NCI-H1436 (cell line): ENCODE measurements at places on chromosomes 11 and 22.

DNA sequence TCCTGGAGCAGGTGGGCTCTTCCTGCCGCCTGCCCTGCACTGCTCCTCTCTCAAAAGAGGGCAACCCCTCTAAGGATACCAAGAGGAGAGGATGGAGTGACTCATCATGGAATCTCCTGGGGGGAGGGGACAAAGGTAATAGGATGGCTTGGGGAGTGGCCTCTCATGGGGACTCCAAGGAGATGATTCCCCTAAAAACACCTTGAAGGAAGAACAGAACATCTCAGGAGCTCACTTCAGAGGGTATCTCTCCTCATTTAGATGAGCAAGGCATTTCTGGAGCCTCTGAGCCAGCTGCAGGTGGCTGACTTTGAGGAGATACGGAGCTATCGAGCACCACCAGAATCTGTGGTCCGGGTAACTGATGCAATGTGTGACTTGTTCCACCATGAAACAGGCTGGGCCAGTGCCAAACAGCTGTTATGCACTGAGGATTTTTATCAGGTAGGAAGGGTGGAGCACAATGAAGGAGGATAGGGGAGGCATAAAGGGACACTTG is 40.2 kb downstream of the RRP8 start:
- DNase-seq: no peak

DNA sequence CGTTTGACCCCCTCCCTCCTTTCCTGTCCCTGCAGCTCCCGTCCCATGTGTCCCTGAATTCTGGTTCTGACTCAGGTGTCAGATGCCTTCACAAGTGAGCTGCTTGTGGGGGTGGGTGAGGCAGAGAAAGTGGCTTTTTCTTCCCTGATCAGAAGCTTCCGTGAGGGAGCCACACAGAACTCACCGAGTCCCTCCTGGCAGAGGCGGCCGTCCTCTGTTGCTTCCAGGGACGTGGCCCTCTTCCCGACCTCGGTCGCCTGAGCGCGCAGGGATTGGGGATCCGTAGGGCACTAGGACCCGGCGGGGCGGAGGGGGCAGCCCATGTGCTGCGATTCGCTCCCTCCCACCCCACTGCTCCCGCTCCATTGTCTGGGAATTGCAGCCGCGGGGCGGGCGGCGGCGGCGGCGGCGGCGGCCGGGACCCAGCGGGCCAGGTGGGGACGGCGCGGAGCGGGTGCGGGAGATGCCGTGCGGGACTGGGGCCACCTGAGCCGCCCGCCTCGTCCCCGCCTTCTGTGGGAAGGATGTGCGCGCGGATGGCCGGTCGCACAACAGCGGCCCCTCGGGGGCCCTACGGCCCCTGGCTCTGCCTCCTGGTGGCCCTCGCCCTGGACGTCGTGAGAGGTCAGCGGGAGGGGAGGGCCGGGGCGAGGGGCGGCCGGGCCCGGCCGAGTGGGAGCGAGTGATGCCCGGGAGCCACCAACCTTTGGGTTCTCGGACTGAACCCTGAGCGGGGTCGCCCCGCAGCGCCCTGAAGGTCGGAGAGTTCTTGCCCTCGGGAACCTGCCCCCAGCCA is at the start of gene TMEM132A:
Gene TMEM132A (plus strand): TSS at position 351 of the 796 bp plus-strand sequence. CDS start 174 bp downstream, at position 525.
- peak; percentile 66 for DNase-seq

DNA sequence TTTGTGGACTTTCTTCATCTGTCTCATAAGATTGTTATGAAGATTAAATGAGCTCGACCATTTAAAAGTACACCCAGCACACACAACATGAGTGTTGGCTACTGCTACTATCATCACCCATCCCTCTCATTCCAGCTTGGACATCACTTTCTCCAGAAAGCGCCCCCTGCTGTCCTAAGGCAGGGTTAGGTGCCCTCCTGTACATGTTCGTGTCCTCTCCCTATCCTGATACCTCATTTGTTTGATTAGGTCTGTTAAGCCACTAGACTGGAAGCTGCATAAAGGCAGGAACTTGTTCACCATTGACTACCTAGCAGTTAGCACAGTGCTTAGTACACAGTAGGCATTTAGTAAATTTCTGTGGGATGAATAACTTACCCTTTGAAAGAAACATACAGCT is 85.5 kb downstream of the ENTHD1 start:
- DNase-seq: no peak

DNA sequence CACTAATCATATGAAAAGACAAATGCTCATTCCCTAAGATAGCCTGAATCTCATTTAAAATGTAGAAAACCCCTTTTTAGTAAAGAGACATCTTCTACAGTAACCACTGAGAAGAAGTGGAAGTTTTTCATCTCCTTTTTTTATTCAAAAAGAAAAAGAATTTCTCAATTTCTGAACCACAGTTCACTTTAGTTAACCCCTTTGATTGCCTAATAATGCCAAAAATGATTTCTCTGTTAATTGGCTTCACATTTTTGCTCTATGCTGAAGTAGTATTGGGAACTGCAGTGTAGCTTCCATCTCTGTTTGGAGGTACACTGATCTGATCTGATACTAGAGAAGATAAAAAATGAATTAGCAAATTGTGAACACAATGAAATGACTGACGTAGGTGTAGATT is 58.3 kb downstream of the CD44 start:
- DNase-seq: no peak

DNA sequence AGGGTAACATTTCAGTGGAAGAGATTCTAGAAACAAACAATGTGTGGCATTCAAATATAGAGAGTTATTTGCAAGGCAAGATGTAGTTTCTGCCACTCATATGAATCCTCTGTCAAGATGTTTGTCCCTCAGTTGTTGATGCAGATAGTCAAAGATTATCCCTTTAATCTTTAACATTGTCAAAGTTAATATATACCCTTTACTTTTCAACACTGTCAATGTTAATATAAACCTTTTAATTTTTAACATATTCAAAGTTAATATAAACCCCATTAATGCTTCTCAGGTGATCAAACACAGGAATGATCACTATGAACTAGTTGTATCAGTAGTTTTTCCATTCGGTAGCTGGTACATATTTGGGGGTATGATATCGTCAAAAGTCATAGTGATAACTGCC is 51.9 kb upstream of the PICALM start:
- no peak for DNase-seq

DNA sequence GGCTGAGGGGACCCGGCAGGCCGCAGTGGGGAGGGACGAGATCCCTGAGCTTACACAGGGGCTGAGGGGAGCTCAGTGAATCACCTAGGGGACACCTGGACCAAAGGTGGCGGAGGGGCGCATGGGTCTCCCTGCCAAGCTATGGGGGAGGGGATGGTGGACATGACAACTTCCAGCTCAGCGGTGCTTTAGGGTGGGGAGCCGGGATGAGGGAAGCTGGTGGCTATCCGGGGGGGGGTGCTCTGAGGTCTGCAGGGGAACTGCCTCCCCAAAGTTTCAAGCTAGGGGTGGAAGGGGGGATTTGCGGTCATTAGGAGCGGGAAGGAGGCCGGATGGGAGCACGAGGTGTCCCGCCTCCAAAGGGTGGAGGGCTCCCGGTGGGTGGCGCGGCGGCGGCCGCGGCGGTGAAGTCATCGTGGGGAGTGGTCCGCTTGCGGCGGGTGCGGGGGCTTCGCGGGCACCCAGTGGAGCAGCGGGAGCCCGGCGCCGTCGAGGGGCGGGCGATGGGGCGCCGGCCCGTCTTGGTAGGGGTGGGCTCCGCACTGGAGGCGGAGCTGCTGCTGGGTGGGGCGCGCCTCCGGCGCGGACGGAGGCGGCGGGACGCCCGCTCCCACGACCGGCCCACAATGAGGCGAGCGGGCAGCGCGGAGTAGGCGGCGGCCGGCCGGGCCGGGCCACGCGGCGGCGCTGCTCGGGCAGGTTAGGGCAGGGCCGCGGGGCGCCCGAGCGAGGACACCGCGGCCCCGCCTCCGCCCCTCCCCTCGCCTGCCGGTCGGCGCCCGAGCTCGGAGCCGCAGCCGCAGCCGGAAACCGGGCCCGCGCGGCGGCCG is at the start of gene MICALL1:
Gene MICALL1 (plus strand): TSS at position 764 of the 830 bp plus-strand sequence. CDS start 126 bp downstream, outside the sequence.
- DNase-seq: peak; percentile 45

DNA sequence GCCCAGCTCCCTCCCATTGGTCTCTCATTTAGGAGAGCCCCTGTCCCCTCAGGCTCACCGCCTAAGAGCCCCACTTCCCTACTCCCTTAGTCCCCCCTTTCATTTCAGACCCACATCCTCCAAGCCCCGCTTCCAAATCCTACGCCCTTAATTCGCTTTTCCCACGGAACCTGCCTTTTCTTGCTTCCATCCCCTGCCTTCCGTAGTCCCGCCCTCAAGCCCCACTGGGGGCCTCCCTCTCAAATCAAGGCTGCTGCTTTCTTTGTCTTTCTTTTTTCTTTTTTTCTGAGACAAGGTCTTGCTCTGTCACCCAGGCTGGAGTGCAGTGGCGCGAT is 396 bp downstream of the CCDC157 start:
- peak; percentile 29 for DNase-seq

GRCh38 chr22:42001706-42002105 is 3.1 kb downstream of the WBP2NL start:
- DNase-seq: no peak

DNA sequence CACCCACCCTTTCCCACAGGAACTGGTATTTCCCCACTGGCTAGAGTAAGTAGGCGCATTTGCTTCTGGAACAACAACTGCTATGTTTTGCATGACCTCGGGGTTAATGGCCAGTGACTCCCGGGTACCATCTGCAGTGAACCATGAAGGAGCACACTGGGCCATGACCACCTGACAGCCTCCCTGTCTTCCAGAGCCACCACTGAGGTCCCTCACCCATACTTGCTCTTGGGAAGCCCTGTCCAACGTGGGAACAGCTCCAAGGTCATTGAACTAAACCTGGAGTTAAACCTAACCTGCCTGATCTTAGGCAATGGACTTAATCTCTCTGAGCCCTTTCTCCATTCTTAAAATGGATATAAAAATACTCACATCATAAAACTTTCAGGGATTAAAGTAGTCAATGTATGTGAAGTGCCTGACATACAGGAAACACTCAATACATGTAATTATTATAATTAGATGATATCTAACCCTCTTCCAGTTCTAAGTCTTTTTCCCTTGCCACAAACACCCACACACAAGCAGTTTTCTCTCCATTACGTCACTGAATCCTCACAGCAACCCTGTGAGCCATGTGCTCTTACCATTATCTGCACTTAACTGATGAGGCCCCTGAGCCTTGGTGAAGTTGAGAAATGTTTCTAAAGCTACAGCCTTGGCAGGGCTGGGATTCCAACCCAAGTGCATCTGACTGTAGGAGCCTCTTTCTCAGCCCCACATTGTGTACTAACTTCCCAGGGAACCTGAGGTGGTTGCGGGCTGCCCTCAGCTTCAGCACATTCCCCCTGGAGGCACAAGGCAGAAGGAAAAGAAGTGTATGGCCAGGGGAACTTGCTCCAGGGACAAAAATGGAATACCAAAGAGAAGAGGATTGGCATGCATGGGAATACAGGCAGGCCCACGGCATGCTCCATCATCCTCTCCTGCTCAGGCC is 74.5 kb upstream of the NCAM1 start:
- peak; percentile 50 for DNase-seq

- DNase-seq: no peak
Measured at GRCh38 chr11:94305146-94305545, 766 bp downstream of the IZUMO1R start.

DNA sequence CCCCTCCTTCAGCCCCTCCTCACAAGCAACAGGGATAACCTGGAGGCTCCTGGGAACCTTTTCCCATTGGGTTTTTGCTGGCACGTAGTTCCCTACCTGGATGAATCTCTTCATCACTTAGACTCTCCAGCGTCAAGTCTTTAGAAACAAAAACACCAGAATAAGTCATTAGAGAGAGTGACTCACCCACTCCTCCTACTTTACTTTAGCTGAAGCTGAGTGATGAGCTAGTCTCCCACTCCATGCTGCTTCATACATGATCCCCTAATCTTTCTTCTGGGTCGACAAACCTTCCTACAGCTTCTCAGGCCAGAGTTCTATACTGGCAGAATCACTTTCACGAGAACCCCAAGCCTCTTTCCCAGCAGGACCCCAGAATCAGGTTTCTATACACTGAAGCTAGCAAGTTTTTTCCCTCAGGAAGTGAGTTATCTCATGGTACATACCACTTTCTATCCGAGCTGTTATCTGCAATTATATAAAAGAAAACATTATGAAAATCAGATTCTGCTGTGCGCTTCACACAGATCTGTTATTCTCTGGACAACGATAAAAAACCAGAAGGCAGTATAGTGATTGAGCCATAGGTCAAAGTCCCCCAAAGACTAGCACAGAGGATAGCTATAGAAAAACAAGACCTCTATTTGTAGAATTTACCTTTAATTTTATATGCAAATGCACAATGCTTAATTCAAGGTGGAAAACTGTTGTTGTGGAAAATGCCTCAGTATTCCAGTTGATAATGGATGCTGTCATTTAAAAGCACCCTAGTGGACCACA is 18.7 kb downstream of the DRICH1 start:
- DNase-seq: no peak

GRCh38 chr11:3905080-3905953 is 49.9 kb downstream of the STIM1 start:
- DNase-seq: no peak

DNA sequence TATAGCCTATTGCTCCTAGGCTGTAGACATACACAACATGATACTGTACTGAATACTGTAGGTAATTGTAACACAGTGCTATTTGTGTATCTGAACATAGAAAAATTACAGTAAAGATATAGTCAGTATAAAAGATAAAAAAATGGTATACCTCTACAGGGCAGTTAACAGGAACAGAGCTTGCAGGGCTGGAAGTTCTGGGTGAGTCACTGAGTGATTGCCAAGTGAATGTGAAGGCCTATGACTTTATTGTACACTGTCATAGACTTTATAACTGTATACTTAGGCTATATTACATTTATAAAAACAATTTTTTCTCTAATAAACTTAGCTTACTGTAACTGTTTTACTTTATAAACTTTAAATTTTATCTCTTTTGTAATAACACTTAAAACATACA is 332.4 kb upstream of the ARHGAP42 start:
- DNase-seq: no peak

DNA sequence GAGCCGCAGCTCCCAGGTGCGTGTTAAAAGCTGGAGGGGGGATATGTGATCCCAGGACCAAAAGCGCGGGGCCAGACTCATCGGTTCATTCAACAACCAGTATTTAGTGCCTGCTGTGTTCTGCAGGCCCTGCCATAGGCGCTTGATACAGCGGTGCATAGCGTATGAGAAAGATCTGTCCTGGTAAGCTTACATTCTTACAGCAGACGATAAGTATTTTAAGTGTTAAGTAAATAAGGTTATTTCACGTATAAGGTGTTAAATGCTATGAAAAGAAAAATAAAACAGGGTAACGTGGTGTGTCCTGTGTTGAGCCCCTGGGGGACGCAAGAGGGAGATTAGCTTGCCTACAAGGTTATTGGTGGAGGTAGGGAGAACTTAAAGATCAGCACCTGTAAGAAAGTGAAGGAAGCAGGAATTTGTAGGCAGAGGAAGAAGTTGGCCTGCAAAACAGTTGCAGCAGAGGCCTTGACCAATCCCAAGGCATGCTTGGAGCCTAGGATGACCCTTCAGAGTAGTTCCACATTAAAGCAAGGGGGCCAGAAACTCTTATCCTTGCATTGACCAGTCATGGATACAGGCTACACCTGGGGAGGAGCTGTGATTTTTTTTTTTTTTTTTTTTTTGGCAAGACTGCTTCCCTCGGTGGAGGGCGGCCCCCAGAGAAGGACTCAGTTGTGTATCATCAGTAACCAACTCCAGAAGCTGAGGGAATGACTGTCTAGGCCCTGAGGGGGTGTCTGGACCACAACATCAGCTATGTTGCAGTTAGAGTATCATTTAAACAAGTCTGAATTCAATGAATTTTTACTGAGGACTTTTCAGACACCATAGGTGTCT is 487 bp upstream of the LIPT2 start:
- peak; percentile 21 for DNase-seq
